H54 (cell line): ENCODE measurements at places on chromosomes 3 and 15.

- no peak for DNase-seq
Measured at GRCh38 chr3:156344215-156344614, 210.7 kb downstream of the SSR3 start.

- no peak for DNase-seq
Measured at GRCh38 chr3:153338487-153338886, 176.5 kb downstream of the RAP2B start.

- DNase-seq, result no peak
Measured at GRCh38 chr3:125067225-125067624, 11.4 kb upstream of the HEG1 start.

- peak; percentile 2 for DNase-seq
Measured at GRCh38 chr3:31610700-31611275, 78.1 kb downstream of the STT3B start.

DNA sequence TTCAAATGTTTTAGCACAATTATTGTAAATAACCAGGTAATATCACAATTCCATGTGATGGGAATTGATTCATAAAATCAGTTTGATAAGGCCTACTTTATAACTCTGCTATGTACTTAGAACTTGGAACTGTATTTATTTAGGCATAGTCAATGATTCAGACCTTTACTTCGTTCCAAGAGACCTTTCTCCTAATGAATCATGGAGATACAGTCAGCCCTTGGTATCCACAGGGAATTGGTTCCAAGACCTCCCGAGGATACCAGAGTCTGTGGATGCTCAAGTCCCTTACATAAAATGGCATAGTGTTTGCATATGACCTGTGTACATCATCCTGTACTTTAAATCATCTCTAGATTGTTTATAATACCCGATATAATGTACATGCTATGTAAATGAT is 60.8 kb upstream of the UMPS start:
- DNase-seq, result peak; percentile 22

- no peak for DNase-seq
Measured at GRCh38 chr3:45055032-45055410, 28.9 kb downstream of the CLEC3B start.

DNA sequence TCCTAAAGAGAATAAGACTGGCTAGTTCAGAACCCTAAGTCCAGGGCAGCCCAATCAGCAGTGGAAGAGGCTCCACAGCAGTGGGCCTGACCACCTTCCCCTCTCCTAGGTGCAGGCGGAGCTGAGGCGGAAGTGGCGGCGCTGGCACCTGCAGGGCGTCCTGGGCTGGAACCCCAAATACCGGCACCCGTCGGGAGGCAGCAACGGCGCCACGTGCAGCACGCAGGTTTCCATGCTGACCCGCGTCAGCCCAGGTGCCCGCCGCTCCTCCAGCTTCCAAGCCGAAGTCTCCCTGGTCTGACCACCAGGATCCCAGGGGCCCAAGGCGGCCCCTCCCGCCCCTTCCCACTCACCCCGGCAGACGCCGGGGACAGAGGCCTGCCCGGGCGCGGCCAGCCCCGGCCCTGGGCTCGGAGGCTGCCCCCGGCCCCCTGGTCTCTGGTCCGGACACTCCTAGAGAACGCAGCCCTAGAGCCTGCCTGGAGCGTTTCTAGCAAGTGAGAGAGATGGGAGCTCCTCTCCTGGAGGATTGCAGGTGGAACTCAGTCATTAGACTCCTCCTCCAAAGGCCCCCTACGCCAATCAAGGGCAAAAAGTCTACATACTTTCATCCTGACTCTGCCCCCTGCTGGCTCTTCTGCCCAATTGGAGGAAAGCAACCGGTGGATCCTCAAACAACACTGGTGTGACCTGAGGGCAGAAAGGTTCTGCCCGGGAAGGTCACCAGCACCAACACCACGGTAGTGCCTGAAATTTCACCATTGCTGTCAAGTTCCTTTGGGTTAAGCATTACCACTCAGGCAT is 33.7 kb downstream of the VIPR1 start:
- DNase-seq, result peak; percentile 51

DNA sequence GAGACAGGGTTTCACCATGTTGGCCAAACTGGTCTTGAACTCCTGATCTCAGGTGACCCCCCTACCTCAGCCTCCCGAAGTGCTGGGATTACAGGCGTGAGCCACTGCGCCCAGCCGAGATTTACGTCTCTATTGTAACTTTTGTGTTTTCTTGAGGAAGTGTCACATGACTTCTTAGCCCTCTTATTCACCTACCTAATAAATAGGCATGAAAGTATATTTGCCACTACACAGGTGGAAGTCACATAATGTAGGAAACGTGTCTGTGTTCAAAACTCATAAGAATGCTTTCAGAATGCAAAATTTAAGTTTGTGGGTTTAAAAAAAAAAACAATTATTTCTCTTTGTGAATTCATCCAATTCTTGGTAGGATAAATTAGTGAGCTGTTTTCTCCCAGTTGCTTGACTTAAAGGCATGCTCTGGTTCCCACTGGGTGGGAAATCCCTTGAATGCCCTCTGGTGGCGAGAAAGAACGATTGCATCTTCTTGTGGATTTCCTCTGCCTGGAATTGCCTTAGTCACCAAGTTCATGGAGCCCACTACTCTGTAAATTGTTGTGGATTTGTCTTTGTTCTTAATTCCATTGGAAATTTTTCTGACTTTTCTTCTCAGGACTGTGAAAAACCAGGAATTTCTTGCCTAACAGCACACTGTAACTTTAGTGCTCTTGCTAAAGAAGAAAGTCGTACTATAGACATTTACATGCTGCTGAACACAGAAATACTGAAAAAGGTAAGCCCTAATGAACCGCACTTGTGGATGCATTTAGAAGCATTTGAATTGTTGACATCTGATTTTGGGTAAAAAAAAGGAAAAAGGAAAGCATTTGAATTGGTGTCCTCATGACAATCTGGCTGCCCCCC is 82.2 kb upstream of the CTDSPL start:
- peak; percentile 50 for DNase-seq

DNA sequence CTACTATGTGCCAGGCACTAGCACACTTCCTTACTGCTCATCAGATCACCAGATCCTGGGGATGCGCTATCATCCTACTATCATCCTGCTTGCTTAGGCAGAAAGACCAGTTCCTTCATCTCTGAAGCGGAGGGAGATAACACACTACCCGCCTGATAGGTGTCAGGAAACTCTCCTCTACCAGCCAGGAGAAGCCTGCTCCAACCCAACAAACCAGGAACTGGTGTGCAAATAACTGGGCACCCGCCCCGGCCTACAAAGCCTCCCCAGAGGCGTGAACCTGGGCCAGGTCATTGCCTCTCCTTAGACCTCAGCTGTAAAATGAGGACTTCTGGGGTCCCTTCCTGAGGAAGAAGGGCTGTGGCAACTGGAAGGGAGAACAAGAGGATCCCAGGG is 61.5 kb downstream of the HOMER2 start:
- DNase-seq, result no peak

GRCh38 chr3:122902326-122902725 is 107.5 kb downstream of the SLC49A4 start:
- no peak for DNase-seq

DNA sequence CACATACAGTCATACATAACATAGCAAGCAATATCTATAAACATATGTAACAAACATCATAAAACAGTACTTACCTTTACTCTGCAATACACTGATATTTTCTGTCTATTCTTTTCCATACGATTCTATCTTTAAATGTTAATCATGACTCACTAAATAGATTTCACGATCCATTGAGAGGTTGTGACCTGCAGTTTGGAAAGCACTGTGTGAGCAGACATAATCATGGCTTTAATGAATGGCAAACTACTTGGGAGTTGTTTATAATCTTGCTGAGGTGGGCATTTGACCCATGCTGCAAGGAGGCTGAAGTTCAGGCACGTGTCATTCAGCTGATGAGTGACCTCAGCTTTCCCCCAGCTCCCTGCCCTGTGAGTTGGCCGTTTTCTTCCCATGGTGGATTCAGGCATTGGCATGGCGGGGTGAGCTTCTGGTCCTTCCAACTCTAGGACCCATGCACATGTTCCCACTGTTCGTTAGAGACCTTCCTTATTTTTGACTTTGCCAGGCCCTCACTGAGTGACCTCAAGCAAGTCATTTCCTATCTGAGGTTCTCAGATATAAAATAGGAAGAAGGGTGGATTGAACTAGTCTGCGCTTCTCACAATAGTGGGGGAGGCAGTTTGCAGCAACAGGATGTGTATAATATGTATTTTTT is 41.7 kb downstream of the PAQR5 start:
- no peak for DNase-seq

GRCh38 chr3:71547249-71548198 is 36.0 kb downstream of the FOXP1 start:
- DNase-seq, result no peak
